GDM1 (cell line): ENCODE measurements at places on chromosomes 11 and 22.

GRCh38 chr22:33260498-33260897 is 202.3 kb upstream of the SYN3 start:
- no peak for DNase-seq

GRCh38 chr11:68923614-68924013 is 19.9 kb downstream of the IGHMBP2 start:
- DNase-seq = no peak

GRCh38 chr11:6671991-6672390 is 11.1 kb downstream of the MRPL17 start:
- DNase-seq = no peak

- DNase-seq = peak; percentile 76
These were observed 4.2 kb downstream of the LMO1 start for GRCh38 chr11:8259306-8259959.

GRCh38 chr22:22882033-22882717 is 5.4 kb upstream of the IGLL5 start:
- DNase-seq = peak; percentile 51

DNA sequence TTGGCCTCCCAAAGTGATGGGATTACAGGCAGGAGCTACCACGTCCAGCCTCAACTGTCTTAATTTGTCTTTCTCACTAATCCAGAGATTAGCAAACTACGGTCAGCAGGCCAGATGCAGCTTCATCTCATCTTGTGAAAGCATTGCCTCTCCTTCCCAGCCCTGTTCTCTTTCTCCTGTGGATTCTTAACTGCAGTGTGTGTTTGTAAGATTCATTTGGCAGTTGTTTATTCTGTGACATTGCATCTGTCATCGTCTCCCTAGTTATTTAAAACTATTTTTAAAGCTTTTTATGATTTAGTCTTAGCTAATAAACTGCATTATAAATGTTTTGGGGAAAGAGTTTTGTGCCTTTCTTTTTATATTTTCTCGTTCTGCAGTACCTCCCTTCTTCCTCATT is 29.2 kb downstream of the RNF169 start:
- DNase-seq = no peak

DNA sequence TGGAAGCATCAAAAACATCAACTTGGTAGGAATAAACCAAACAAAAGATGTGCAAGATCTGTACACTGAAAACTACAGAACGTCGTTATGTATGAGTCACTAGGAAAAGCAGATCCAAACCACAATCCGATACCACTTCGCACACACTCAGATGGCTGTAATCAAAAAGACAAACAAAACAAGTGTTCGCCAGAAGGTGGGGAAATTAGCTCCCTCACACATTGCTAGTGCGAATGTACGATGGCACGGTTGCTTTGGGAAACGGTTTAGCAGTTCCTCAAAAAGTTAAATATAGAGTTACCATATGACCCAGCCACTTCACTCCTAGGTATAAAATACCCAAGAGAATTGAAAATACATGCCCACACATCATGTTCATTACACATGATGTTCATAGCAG is 14.8 kb upstream of the CARD10 start:
- DNase-seq = peak; percentile 56

DNA sequence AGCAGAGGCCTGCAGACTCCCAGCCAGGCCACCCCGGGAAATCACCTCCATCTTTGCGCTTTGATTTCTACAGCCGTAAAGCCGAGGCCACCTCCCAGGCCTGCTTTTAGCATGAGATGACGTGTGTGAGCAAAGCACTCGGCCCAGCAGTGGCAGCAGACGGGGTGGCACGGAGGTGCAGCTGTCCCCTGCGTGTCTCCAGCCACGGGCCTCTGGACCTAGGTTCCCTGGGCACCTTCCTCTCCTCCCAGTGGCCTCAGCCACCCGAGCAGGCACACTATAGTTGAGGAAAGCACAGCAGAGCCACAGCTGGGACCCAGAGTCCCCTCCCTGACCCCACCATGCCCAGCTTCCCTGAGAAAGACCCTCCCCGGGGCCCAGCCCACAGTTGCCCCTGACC is 15.9 kb downstream of the GNAZ start:
- no peak for DNase-seq

DNA sequence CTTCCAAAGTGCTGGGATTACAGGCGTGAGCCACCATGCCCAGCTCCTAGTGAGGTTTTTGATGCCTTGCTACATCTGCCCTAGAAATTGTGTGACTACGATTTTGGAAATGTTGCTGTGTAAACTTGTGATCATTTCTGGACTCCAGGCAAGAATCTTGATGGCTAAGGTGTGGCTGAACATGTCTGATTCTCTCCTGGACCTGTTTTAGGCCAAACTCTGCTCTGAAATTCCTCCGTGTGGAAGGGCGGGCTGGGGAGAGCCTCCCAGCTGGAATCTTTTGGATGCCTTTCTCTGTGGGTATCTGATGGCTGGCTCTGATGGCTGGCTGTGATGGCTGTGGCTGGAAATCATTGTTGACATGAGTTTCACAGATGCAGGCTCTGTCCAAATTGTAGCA is 8.2 kb downstream of the PNPLA3 start:
- DNase-seq = no peak

DNA sequence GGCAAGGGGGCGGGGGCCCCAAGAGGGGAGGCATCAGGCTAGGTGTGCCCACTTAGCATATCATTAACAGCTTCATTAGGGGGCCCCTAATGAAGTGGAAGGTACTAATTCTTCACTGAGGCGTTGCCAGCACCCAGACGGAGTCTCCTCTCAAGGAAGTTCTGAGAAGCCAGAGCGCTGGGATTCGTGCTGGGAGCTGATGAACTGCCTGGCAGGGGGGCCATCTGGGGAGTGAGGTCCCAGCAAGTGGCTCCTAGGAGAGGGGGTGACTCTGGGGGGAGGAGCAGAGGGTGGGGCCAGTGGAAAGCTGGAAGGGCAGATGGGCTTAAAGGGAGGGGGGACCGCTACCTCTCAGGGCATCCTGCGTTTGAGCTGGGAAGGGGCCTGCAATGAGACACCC is 29.8 kb downstream of the DAGLA start:
- no peak for DNase-seq

GRCh38 chr11:11923828-11924227 is 82.1 kb downstream of the USP47 start:
- no peak for DNase-seq

DNA sequence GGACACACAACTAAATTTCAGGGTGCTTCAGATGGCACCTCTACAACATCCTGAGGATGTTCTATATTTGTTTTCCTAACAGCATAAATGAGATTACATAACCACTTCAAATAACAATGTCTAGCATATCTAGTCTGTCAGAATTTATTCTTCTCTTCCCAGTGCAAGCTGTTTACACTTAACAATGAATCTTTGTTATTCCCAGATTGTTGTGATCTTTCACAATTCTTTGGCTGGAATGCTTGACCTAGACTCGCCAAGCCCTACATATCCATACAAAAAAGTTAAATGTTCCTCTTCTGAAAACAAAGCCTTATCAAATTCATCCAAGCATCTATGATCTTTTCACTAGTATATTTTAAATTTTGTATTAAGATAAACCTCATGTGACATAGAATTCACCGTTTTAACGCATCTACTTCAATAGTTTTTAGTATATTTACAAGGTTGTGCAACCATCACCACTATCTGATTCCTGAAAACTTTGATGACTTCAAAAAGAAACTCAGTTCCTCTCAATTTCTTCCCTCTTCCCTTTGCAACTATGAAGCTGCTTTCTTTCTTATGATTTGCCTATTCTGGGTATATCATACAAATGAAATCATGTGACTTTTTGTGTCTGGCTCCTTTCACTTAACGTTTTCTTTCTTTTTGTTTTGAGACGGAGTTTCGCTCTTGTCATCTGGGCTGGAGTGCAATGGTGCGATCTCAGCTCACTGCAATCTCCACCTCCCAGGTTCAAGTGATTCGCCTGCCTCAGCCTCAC is 61.7 kb upstream of the CHRNA10 start:
- no peak for DNase-seq

DNA sequence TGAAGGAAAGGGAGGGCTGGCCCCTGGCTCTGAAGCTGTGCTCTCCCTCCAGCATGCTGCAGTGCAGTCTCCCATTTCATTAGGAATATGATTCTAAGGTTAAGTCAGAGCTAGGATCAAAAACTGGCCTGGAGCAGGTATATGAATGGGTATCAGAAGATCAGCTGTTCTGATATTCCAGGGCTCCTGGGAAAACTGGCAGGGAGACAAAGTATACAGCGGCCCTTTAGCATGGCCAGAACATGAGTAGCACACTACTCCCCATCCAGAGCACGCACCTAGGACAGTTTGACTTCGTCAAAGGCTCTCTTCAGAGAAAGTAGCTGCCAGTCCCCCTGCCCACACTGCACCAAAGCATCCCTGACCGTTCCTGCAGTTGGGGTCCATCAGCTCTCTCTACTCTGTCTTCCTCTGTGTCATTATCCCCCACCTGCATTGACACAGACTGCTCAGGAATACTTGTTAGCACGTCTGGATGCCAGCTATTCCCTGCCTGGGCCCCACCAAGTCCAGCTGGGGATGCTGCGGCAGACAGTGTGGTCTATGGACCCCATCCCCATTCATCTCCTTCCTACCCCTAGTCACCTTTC is 4.0 kb upstream of the FCHSD2 start:
- no peak for DNase-seq

DNA sequence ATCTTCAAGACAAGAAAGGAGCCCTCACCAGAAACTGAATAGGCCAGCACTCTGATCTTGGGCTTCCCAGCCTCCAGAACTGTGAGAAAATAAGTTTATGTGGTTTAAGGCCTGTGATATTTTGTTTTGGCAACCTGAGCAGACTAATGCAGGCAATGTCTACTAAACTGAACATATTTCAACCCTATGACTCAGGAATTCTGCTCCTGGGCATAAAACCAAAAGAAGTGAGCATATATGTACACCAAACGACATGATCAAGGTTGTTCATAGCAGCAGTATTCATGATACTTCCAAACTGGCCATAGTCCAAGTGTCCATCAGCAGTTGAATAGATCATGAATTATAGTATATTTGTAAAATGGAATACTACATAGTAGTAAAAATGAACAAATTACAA is 29.0 kb downstream of the CSNK2A3 start:
- DNase-seq = no peak

- DNase-seq = no peak
These were observed 7.7 kb downstream of the TMEM132A start for GRCh38 chr11:60931917-60932316.

GRCh38 chr11:46308631-46309419 is 31.4 kb downstream of the CREB3L1 start:
- DNase-seq = peak; percentile 43

DNA sequence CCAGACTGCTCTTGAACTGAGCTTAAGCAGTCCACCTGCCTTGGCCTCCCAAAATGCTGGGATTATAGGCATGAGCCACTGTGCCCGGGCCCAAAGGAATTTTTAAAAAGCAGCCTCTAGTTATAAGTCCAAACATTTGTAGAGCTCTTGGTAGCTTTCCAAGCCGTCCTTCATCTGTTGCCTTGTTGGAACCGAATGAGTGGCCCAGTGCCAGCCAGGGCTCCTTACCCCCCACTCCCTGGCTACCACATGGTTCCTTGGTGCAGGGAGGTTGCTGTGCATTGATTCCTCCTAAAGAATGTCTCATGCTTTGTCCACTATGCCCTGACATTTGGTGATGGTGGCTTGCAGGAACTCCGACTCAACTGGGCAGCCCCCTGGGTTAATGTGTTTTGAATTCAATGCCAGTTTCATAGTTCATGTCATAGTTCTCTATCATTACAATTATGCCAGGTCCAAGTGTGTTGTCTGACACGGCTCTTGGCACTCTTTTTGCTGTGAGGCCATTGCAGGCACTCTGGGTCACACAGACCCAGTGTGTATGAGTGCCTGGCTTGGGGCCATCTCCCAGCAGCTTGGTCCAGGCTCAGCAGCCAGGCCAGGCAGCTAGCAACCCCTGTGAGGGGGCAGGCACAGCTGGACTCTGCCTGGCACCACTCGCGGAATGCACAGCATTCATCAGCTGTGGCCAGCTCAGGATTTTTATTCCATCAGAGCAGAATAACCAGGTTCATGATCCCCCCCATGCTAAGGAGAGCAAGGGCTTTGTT is 13.3 kb upstream of the MICALL1 start:
- DNase-seq = no peak

- DNase-seq = peak; percentile 28
These were observed 26.0 kb upstream of the FADD start for GRCh38 chr11:70176940-70177689.

- no peak for DNase-seq
These were observed 71.2 kb downstream of the MICAL3 start for GRCh38 chr22:17953147-17953546.

- no peak for DNase-seq
These were observed 289.2 kb downstream of the MN1 start for GRCh38 chr22:27512283-27512761.

DNA sequence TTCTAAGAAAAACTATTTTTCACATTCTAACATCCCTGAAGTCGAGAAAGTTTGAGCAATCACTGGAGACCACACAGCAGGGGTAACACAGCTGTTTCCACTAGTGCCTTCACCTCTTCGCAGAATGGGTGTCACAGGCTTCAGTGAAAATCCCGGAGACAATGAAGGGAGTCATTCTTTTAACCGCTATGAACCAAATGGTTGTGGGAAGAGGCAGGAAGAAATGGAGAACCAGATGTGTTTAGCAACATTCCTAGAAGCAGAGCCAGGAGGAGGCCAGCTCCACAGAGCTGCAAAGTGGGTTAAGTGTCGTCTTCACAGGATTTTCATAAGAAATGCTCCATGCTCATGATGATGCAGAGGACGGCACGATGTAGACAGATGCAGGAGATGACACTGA is 221.1 kb downstream of the LARGE1 start:
- DNase-seq = no peak

- DNase-seq = no peak
These were observed 86.9 kb downstream of the UBASH3B start for GRCh38 chr11:122742301-122743018.

DNA sequence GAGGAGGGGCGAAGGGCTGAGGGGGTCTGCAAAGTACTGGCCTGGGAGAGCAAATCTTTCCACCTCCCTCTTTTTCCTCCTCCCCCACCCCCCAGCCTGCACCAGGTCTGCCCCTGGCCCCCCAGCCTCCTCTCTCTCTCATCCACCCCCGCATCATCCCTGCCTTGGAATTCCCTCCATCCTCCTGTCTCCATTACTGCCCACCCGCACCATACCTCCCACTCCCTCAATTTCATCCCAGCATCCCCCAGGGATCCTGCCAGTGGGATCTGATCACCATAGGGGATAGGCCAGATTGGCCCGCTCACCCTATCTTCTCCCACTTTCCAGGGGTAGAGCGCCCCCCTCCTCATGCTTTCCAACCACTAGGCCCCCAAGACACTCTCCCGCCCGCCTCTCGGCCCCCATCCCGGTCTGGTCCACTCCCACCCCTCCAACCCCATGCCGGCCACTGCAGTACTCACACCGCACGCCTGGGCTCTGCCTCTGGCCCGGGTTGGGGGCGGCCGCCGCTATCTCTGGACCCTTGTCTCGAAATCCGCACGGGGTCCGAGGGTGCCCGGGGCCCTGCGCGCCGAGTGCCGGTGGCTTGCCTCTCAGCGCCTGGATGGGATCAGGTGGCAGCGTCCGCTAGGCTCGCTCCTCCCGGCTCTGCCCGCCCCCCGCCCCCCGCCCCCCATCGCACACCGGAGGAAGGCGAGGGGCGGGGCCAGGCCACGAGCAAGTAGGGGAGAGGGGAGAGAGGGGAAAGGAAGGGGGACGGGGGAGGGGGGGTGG is at the start of gene GAL3ST3:
Gene GAL3ST3, minus strand, starts transcription at position 615 of the 777 bp plus-strand sequence. CDS start 3,746 bp downstream, outside the sequence.
- DNase-seq = no peak
